NCI-H1105 (cell line): ENCODE measurements at places on chromosomes 7 and 10.

- DNase-seq: peak; percentile 20
These were observed 16.3 kb upstream of the ZMIZ1 start for GRCh38 chr10:79052291-79053080.

- DNase-seq: no peak
These were observed 72.0 kb upstream of the CALCR start for GRCh38 chr7:93646538-93646937.

GRCh38 chr10:70656489-70656888 is 15.8 kb upstream of the ADAMTS14 start:
- no peak for DNase-seq

DNA sequence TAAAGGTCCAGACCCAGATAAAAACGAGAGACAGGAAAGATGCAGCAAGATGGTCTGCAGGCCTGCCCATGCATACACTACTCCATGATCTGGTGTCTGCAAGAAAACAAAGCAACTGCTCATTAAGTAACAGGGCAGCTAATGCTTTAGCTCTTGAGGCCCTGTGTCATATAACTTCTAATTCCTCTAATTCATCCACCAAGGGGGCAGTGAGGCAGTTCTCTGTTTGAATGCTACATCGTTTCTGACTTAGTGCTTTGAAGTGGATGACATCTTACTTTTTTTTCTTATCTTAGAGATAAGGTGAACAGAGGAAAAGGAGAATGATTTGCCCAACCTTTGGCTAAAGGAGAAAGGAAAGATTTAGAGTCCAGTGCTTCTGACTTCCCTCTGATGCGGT is 619.7 kb downstream of the AUTS2 start:
- DNase-seq: no peak

- no peak for DNase-seq
These were observed 118.6 kb upstream of the BTBD16 start for GRCh38 chr10:122152544-122152943.

DNA sequence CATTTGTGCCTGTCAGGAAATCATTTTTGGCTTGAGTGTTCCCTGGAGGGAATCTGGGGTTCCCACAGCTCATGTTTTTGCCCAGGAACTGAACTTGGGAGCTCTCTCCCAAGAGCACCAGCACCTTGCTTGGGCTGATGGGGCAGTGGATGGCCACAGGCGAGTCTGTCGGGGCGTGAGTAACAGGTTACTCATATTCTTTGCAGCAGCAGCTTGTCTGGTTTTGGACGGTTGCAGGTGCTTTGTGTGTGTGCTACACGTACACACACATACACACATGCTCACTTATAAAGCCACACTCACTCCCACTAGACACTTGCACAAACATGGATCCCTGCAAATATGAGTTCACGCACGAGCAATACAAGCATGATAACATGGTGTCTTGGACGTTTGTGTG is 2.9 kb upstream of the PALD1 start:
- DNase-seq: no peak

DNA sequence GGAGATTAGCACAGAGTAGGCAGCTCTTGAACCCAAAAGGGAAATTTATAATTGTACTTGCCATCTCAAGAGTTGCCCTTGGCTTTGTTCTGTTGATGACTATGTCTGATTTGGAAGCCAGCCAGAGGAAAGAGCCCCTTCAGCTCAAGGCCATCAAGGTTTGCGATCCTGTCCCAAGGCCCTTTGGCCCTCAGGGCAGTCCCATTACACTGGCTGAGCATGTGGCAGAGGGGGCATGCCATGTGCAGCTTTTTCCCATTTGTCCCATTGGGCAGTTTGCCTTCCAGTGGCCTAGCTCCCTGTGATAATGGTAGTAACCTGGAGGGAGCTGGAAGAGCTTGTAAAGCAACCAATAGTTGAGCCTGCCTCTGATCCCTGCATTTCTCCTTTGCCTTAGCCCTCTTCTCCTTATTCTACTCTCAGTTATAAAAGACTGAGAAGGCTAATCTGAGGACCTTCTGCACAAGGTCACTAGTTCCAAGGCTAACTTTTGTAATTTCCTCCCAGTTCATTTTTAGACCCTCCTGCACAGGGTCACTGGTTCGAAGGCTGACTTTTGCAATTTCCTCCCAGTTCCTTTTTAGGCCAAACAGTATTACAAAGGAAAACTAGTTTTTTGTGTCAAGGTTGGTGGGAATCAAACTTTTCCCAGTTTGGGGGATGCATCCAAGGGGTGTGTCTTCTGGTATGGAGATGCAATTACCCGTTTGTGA is 31.0 kb upstream of the ARHGAP12 start:
- DNase-seq: no peak

GRCh38 chr10:8435186-8436055 is 380.9 kb downstream of the GATA3 start:
- DNase-seq: no peak

- DNase-seq: no peak
These were observed 159.8 kb downstream of the DNAJB6 start for GRCh38 chr7:157496416-157497275.
